ENCODE measurements at places on chromosomes 12 and 14.

GRCh38 chr14:37673439-37673838 is 78.0 kb downstream of the TTC6 start:
- DNase-seq, result no peak

DNA sequence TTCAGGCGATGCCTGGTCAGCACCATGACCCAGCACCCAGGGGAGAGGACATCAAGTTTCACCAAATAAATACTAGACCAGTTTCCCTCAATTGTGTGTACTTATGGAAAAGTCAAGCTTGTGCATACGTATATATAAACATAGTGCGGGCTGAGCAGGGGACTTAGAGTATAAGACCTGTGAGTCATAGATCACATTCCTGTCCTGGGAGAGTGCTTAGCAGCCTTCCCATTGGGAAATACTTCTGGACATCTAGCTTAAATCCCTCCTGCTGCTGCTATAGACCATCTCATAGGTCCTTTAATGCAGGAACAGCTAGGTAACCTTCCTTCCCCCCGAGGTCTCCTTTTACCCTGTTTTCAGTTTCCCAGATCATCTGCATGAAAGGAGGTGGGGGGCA is 51.9 kb downstream of the PRMT8 start:
- DNase-seq, result no peak

GRCh38 chr14:88129306-88130056 is 124.5 kb downstream of the GPR65 start:
- no peak for DNase-seq

GRCh38 chr12:124044809-124045321 is 71.8 kb downstream of the ZNF664 start:
- no peak for DNase-seq

DNA sequence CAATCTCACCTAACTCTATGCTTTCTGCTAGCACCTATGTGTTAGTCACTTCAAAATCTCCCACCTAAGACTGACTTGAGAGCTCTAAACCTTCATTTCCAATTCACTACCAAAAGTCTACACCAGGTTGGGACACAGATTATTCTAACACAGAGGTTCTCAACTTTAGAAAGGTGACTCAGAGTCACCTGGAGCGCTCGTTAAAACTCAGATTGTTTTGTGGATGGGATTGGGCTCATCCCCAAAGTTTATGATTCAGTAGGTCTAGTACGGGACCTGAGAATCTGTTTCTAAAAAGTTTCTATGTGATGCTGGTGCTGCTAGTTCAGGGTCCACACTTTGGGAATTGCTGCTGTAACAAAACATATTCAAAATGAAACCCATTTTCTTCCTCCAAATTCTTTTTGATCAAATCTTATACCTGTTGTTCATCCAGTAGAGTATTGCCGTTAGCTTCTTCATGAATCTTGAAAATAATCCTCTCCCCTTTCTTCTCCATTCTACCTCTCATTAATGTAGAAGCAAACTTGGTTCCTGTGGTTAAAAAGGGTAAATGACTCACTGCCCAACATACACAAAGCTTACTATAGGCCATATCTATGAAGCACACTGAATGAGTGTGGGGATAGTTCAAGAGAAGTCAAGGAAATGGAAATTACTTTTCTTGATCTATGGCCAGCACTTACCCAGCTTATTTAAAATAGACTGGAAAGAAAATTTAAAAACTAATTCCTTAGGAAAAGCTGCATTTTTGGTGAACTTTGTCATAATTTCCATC is 206.7 kb downstream of the KIF21A start:
- DNase-seq, result no peak

GRCh38 chr12:45974171-45974719 is 16.1 kb downstream of the SCAF11 start:
- DNase-seq, result no peak

DNA sequence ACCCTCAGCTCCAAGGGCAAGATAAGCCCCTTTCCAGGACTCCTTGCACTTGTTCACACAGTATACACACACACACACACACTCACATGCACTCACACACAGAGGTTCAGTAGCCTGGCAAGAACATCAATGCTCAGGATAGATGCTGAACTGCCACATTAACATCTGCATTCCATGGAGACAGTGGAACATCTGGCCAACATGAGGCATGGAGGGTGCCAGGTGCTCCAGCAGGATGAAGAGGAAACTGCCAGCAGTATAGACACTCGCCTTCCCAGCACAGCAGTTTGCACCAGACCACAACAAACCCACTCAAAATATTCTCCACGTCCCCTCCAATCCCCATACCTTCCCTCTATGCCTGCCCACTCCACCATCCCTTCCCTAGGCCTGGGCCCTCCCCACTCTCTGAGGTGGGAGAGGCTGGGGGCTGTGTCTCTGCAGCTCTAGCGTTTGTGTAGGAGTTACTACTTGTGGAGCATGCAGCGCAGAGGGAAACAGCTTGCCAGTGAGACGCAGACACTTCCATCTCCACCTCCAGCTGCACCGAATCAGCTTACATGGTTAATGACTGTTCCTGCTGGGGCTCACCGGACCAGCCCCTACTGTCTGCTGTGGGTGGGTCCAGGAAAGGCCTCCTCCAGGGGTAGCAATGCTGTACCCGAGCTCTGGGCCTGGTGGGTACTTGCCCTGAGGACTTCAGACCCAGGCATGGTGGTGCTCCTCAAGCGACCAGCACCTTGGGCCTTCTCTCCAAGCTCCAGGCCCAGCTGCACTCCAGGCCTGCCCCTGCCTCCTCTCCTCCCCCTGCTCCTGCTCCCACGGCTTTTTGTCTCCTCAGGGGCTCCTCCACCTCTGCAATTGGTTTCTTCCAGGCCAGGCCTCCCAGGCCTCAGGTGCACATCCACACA is 18.6 kb upstream of the PLEKHG3 start:
- DNase-seq, result no peak

GRCh38 chr12:54352891-54353874 is 11.1 kb downstream of the GPR84 start:
- no peak for DNase-seq

GRCh38 chr14:38404100-38404541 is 148.2 kb upstream of the CLEC14A start:
- no peak for DNase-seq

DNA sequence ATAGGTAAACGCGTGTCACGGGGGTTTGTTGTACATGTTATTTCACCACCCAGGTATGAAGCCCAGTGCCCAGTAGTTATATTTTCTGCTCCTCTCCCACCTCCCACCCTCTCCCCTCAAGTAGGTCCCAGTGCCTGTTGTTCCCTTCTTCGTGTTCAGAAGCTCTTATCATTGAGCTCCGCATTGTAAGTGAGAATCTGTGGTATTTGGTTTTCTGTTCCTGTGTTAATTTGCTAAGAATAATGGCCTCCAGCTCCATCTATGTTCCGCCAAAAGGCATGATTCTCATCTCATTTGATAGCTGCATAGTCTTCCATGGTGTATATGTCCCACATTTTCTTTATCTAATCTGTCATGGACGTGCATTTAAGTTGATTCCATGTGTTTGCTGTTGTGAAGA is 6.9 kb upstream of the GPRC5D start:
- no peak for DNase-seq

DNA sequence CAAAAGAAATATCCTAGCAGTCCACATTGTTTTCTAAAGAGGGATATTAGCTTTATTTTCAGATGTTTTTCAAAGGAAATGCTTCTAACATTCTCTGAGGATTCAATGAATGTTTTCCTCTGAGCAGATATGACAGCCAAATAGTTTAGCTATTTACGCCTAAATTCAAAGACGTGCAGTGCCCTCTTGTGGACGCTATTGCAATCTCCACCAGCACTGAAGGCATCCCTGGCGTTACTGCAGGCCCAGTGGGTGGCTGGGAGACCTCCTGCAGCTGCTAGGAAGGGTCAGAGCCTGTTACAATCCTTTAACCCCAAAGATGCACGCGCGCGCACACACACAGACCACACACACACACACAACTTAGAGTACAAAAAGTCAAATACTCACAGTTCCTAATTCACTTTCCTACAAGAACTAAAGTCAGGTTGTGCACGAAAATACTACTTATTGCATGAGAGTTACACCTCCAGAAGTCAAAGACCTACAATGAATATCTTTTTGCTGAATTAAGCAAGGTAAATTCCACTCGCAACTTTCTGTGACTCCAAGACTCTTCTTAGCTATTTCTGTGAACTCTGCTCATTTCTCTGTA is 589.3 kb upstream of the TMEM132C start:
- no peak for DNase-seq

DNA sequence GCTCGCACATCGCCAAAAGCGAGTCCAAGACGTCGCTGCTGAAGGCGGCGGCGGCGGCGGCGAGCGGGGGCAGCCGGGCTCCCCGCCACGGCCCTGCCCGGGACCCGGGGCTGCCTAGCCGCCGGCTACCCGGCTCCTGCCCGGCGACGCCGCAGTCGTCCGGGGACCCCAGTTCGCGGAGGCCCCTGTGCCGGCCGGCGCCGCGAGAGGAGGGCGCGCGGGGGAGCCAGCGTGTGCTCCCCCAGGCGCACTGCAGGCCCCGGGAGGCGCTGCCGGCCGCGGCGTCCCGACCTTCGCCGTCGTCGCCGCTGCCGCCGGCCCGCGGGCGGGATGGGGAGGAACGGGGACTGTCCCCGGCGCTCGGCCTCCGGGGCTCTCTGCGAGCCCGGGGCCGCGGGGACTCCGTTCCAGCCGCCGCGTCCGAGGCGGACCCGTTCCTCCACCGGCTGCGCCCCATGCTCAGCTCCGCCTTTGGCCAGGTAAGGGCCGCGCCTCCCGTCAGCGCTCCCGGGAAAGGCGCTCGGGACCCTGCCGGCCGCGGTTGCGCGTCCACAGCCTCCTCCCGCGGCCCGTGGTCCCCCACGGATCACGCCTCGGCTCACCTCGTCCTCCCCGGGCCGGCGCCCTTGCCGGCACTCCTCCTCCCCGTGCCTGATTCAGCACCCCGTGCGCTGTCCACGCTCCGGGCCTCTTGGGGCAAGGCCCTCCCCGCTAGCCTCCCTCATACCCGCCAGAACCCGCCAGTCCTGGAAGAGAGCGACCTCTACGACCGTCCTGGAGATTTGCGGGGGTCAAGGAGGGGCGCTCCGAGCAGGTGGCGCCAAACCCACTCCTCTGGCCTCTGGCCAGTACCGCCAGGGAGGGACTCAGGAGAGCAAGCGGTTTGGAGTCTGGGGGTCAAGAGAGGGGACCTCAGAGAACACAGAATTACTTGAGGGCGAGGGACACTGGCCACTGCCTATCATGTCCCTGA is 721 bp downstream of the CABP1 start:
- DNase-seq, result peak; percentile 35

GRCh38 chr14:65860956-65861611 is 448.6 kb downstream of the FUT8 start:
- DNase-seq, result no peak

DNA sequence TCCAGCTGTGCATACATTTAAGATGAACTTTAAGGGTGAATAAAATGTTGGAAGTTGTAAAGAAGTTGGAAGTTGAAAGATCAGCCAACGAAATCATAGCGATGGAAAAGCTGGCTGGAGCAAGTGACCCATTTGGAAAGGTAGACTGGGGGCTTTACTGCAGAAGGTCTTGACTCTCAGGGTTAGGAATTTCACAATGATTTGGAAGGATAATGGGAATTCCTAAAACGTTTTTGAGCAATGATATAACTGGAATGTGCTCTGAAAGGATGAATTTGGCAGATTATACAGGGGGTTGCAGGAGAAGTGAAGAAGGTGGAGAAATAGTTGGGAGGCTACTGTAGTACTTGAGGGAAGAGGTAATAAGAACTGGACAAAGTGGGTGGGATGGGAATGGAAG is 27.4 kb downstream of the EMP1 start:
- DNase-seq, result no peak

- no peak for DNase-seq
Measured at GRCh38 chr12:10293151-10293550, 14.5 kb upstream of the KLRD1 start.

DNA sequence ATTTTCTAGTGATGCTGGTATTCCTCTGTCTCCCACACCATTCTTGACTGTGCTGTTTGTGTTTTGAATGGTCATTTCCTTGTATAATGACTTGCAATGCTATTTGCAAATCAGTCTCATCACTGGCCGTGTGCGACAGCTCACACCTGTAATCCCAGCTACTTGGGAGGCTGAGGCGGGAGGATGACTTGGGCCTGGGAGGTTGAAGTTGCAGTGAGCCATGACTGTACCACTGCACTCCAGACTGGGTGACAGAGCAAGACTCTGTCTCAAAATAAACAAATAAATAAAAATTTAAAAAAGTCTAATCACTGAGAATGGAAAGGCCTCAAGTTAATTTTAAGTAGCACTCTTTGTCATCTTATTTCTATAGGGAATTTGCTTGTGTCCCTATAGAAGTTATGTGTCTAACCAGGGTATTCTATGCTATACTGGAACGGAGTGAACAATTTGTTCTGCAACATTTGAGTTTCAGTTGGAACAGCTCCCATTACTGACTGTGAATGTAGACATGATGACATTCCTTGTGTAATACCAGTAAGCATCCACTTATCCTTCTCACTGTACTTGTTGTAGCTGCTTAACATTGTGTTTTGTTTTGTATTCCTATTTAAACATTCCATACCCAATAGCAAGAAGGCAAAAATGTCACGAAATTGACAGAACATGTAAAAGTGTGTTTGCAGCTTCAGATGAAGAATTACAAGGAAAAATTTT is 126.3 kb downstream of the MGST1 start:
- DNase-seq, result no peak

- no peak for DNase-seq
Measured at GRCh38 chr14:100864206-100864605, 38.3 kb downstream of the MEG3 start.

- no peak for DNase-seq
Measured at GRCh38 chr12:108671110-108671509, 37.4 kb upstream of the SELPLG start.

DNA sequence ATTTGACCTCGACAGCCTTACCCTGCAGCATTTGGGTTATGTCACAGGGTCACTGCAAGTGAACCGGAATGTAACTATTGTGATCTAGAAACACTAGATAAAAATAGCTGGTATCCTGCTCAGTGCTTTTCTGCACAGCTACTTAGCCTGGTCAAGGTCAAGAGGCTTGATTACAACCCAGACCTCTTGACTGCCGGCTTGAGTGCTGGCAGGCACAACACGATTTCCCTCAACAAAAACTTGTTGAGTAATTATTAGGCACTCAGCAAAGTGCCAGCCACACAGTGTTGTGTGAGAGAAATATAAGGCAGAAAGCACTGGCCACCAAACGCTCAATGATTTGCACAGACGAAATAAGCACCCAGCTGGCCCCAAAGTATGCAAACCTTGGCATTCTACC is 156.7 kb downstream of the NUAK1 start:
- DNase-seq, result no peak

GRCh38 chr12:57210926-57211692 is 5.5 kb upstream of the NXPH4 start:
- no peak for DNase-seq

- peak; percentile 60 for DNase-seq
Measured at GRCh38 chr14:91417983-91418386, 365 bp upstream of the CCDC88C start.

GRCh38 chr12:121391619-121392324 is 8.1 kb upstream of the RNF34 start:
- no peak for DNase-seq

DNA sequence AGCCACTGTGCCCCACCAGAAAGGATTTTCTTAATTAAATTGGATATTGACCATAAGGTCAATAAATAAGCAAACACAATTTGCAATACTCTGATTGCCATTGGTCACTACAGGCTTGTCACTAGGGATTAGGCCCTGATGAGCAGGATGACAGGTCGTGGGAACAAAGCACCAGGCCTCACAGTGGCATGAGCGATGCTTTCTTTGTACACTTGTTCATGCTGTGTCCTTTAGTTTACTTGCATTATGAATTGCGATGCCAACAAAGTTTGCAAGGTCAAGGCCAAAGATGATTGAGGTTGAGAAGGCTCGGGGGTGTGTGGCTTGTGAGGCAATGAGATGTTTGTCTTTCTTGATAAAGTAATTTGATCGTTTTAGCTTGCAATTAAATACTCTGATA is 136.0 kb downstream of the TTC8 start:
- DNase-seq, result no peak

Measured in activated T-cell treated with anti-CD3 and anti-CD28 coated beads, Interleukin-2, amount 50 U/mL, for 4 hours (primary cell).